Activated naive CD8-positive, alpha-beta T cell treated with anti-CD3 and anti-CD28 coated beads for 36 hours (primary cell): ENCODE measurements at places on chromosomes 5 and 9.

DNA sequence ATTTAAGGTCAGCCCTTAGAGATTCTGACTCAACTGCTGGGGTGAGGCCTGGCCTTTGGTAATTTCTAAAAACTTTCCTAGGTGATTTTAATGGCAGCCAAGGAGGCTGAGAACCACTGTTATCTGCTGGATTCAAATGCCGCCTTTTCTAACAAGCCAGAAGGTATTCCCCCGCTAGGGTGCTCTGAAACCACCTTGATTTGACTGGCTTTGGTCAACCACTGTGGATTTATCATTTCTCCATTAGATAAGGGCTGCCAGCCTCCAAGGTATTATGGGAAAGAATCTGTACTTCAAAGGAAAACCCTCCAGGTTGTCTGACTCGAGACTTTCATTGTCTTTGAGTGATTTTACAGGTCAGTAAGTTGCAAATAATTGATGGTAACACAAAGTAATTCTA, 4.3 kb downstream of the ANXA6 start:
- peak; percentile 26 for DNase-seq

DNA sequence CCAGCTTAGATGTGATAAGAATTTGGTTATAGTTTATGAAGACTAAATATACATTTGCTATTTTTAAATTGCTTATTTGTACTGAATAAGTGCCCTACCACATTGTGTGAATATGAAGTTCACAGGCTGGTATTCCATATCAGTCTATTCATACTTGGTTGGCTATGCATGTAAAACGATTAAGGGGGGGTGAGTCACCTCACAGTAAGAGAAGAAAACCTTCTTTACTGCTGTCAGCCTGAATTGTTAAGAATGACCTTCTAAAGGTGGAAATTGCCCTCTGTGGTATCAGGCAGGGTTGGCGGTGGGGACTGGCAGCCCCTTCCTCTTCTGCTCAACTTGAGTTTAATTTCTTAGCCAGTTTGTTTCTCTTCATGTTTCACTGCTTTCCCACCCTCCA, 127.0 kb upstream of the RPS23 start:
- DNase-seq, result no peak

DNA sequence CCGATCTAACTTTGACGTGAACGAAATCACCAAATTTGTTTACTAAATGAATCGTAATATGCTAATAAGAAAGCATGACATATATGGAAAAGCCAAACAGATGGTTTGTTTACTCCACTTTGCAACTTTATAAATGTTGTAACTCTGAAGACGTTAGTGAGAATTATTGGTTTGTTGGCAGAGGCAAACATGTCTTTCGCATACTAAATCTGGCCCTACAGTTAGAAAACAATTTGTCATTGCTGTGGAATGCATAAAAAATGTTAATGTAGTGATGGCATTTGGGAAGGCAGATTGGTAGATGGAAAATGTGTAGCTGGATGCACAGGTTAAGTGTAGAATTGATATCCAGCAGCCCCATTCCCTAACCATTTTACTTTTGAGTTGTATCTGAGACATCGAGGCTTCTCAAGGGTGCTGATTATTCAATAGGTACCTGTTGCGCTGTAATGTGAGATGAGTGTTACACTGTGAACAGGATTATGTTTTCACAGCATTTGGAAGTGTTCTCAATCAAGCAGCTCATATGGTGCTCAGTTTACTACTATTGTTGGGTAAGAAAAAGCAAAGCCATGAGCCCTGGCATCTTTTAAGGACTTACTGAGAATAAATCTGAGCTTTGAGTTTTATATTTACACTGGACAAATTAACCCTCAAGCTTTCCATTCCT, 444.8 kb downstream of the BNC2 start:
- no peak for DNase-seq

DNA sequence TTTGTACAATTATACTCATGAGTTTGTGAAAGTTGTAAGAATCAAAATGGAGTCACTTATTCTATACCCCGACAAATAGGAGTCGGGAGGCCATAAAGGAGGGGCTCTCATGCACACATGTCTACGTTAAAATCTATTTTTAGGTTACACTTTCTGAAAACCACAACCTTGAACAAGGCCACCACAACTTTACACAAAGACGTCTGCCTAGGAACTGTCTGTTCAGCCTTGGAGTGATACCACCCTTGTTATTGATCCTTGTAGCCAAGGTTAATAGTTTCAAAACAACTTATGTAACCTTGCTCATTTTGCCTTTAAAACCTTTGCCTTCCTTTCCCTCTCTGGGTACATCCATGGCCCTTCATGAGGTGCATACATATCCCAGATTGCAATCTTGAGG, 4.1 kb upstream of the NDFIP1 start:
- peak; percentile 30 for DNase-seq

- no peak for DNase-seq
These were observed 293.8 kb downstream of the SLIT3 start for GRCh38 chr5:169006842-169007790.

GRCh38 chr5:13932561-13932960, 11.9 kb downstream of the DNAH5 start:
- no peak for DNase-seq

- no peak for DNase-seq
These were observed 120.7 kb downstream of the PAPPA start for GRCh38 chr9:116274293-116274692.

DNA sequence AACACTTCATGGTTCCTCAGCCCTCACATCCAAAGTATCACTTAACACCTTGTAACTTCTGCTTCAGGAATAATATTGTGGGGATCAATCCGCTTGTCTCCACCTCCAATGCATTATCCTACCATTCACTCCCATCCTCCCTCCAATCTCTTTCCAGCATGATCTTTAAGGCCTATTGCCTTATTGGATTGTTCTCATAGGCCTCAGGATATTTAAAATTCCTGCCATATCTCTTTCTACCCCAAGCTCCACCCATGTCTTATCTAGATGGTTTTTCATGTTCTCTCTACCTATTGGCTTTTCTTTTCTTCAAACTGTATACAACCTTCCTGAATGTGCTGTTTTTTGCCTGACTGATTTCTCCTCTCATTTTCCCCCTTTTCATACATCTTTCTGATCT, 7.2 kb downstream of the KDM4C start:
- no peak for DNase-seq

DNA sequence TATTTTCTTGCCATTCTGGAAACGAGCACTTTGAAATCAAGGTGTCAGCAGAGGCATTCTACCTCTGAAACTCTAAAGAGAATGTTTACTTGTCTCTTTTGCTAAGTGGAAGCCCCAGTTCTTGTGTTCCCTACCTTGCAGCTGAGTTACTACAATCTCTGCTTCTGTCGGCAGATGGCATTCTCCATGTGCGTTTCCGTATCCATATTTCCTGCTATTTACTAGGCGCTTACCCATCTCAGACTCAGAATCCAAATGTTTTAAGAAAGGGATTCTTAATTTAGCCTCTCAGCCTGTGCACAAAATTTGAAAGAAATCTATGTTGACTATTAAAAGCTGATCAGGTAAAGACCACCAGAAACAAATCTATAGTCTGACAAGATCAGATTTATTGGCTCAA, 221.3 kb upstream of the FTMT start:
- no peak for DNase-seq

GRCh38 chr9:15218994-15219393, 88.0 kb downstream of the TTC39B start:
- no peak for DNase-seq

DNA sequence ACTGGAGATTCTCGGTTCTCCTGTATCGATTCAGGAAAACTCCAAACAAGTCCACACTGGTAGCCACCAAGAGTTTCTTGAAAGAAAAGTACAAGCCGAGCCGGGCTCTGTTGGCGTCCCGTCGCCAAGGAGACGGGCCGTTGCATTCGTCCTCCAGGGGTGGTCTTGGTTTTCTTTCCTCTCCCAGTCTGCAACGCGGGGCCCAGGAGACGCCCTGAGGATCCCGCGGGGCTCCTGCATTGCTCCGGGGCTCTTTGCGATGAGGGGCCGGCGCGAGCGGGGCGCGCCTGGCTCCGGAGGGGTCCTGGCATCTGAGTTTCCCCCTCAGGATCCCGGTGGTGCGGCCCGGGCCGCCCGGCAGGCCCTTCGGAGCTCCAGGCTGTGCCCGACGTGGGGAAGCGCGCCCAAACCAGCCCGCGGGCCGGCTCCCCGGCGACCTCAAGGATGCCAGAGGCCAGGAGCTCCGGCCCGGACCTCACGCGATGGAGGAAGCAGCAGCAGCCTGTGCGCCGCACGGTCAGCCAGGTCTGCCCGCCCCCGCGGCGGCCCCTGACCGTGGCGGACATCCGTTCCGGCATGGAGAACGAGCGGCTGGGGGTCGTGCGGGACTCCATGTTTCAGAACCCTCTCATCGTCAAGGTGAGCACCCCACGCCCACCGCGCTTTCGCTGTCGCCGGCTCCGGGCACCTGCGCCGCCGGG, at the start of gene CFAP77:
CFAP77 (plus strand) TSS at position 384 of the 701 bp plus-strand sequence; CDS start at position 445, 61 bp downstream.
- DNase-seq, result peak; percentile 34

DNA sequence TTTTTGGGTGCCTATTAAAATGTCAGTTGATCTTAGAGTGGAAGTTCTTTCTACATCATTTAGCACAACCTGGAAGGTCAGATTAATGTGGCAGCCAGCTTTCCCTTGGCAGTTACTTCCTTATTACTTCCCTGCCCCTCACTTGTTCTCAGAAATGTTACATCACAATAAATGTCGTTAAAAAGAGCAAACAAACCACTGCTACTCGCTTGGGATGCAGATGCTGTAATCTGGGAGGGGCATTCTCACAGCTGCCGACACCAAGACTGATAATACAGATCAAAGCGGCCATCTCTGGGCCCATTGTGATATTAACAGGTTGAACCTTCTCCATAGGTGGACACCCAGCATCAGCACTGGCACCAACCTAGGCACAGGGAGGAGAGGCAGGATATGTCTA, 29.3 kb downstream of the PLAC8L1 start:
- DNase-seq, result no peak

DNA sequence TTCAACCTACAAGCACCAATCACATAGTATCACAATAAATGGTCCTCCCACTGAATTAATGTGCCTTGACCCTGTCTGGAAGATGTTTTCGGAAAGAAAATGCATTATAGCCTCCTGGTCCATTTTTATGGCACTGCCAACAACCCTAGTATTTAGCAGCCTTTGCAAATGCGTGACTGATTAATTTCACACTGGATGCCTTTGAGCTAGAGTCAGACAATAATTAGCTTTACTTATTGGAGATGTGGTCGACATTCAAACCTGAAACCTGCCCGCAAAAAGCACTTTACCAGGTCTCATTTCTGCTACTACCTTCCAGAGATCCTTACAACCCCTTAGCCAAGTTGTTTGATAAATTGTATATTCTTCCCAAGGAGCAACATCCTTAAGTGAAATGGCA, 119.3 kb upstream of the DPYSL3 start:
- no peak for DNase-seq

DNA sequence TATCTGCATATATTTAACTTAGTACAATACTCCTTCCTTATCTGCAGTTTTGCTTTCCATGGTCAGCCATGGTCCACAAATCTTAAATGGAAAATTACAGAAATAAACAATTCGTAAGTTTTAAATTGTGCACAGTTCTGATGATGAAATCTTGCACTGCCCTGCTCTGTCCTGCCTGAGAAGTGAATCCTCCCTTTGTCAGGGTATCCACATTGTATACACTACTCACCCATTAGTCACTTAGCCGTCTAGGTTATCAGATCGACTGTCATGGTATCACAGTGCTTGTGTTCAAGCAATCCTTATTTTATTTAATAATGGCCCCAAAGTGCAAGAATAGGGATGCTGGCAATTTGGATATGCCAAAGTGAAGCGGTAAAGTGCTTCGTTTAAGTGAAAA, 8.3 kb upstream of the YTHDC2 start:
- DNase-seq, result no peak

- no peak for DNase-seq
These were observed 43.6 kb downstream of the NACC2 start for GRCh38 chr9:136051453-136051836.

- no peak for DNase-seq
These were observed 14.1 kb downstream of the MAN2A1 start for GRCh38 chr5:109703829-109704228.

DNA sequence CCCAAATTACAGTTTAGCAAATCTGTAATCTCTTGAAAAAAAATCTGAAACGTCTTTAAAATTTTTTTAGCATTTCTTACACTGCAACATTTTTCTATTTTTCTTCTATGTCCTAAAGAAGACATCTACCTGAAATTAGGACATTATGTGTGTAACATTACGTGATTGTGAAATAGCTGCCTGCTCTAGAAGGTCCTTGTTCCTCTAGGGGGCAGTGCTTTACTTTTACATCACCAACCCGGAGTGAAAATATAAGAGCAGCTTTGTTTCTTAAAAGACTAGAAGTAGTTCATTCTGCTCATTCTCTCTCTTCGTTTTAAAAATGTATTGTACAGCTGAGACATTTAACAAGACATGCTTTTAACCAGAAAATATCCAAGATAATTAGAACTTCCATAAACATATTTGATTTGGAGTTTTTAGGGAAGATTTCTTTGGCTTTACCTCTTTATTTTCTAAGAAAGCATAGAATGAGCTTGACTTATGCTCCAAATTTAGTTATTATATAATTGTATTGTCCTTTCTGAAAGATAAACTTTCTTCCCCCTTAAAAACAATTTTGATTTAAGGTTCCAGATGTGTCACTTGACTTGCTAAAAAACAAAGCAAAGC, 48.1 kb upstream of the RIOK2 start:
- DNase-seq, result peak; percentile 1

DNA sequence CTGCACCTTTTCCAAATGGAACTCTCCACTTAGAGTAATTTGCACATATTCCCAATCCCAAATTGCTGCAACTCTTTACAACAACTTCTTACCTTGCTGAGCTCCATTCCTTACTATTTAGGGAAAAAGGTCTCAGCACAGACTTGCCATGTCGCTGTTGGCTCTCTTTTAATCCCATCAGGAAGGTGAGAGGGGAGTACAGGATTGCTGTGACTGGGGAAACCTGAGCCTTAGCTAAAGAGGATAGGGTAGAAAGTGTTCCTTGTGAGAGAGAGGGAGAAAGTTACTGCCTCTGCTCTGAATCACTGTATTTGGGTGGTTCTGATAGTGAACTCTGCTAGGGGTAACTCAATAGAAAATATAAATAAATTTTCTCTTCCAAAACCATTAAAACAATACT, 43.7 kb upstream of the GABRA1 start:
- DNase-seq, result no peak

DNA sequence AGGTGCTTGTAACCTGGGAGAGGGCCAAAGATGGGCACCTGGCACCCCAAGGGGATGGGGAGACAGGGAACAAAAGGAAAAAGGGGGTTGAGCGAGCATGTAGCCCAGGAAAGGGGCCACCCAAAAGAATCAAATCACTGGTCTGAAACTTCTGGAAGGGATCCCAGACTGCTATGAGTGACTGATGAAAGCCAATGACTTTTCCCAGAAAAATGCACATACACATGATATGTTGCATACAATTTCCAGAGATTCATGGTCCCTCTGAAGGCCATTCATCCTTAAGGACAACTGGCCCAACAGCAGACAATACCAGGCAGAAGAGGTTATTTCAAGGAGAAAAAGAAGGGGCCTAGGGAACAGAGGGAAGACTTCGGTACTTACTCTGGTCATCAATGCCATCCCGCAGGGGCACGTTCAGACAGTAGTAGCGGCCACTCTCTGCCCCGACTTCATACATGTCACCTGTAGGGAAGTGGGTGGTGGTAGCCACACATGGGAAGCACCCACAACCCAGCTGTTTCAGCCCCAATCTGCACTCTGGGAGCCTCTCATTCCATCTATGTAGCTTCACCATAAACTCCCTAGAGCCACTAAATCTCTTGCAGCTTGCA, 8.4 kb downstream of the HDAC3 start:
- no peak for DNase-seq
